ENCODE measurements at places on chromosomes 4 and X.

GRCh38 chr4:186934841-186935443 is 211.3 kb upstream of the FAT1 start:
- DNase-seq: no peak

DNA sequence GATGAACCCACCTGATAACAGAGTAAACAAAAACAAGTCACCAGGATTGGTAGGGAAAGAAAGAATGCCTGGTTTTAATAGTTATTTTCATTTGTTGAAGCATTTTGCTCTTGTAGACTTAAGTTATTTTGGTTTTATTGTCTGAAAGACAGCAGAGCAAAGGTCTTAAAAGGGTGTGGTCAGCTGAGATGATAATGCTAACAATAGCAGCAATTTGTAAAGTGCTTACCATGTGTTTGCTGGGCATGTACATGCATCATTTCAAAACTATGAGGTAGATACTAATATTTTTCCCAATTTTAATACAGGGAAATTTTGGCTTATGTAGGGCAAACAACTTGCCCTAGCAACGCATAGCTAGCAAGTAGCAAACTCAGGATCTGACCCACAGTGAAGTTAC is 46.8 kb upstream of the SLC10A4 start:
- DNase-seq: no peak

- DNase-seq: no peak
Measured at GRCh38 chr4:182861346-182861745, 55.8 kb downstream of the DCTD start.

- no peak for DNase-seq
Measured at GRCh38 chr4:24091639-24092233, 201.9 kb upstream of the PPARGC1A start.

Measured in activated CD4-positive, CD25-positive, alpha-beta regulatory T cell treated with anti-CD3 and anti-CD28 coated beads, Interleukin-2, amount 50 U/mL, for 72 hours (primary cell).